Tracheal epithelial cell (primary cell): ENCODE measurements at places on chromosomes 2 and 18. TPM values are rescaled to one million over a fixed set of nuclear protein-coding genes. Genes with fewer than 3 reads are reported as not detected.

BCL11A gene
- total RNA-seq = 6.7 and 6.8 TPM in 2 replicates

TYMS gene
- 6.7 and 10.0 TPM in 2 replicates for total RNA-seq

KLHL14 gene
- total RNA-seq = 0.24 TPM in 1 of 2 replicates, not detected in the other

CPO gene
- total RNA-seq = not detected in 2 replicates

SLC4A3 gene
- 1.3 and 5.3 TPM in 2 replicates for total RNA-seq

NOSTRIN gene
- 0.43 and 0.72 TPM in 2 replicates for total RNA-seq

MFSD2B gene
- 0.24 TPM in 1 of 2 replicates, not detected in the other for total RNA-seq

CNGA3 gene
- total RNA-seq = not detected in 2 replicates

DCDC2C gene
- total RNA-seq = not detected in 2 replicates

NGEF gene
- total RNA-seq = 0.21 and 0.96 TPM in 2 replicates

CRYBA2 gene
- total RNA-seq = not detected in 2 replicates

APCDD1 gene
- under 0.01 TPM in 1 of 2 replicates, not detected in the other for total RNA-seq

ACMSD gene
- 1.7 TPM in 1 of 2 replicates, not detected in the other for total RNA-seq

TAF1B gene
- total RNA-seq = 14.0 and 32.2 TPM in 2 replicates

C2orf92 gene
- 0.24 and 1.1 TPM in 2 replicates for total RNA-seq

BIRC6 gene
- 105 and 129 TPM in 2 replicates for total RNA-seq

UGT1A5 gene
- 0.24 TPM in 1 of 2 replicates, not detected in the other for total RNA-seq

KLHL41 gene
- 0.24 TPM in 1 of 2 replicates, not detected in the other for total RNA-seq

ECEL1 gene
- total RNA-seq = not detected in 2 replicates

TMEM163 gene
- 0.72 TPM in 1 of 2 replicates, not detected in the other for total RNA-seq

ELMOD3 gene
- total RNA-seq = 7.7 and 15.6 TPM in 2 replicates

ACVR1C gene
- total RNA-seq = 0.64 and 0.72 TPM in 2 replicates

DLX1 gene
- not detected in 2 replicates for total RNA-seq

SP5 gene
- total RNA-seq = not detected in 2 replicates

LRATD1 gene
- total RNA-seq = 16.6 and 41.6 TPM in 2 replicates

PSTPIP2 gene
- 8.9 and 14.5 TPM in 2 replicates for total RNA-seq

FEV gene
- not detected in 2 replicates for total RNA-seq

LCT gene
- total RNA-seq = not detected in 2 replicates

TDRD15 gene
- under 0.01 TPM in 1 of 2 replicates, not detected in the other for total RNA-seq

CGREF1 gene
- 8.7 TPM in 1 of 2 replicates, not detected in the other for total RNA-seq

ATOH8 gene
- 0.96 TPM in 1 of 2 replicates, not detected in the other for total RNA-seq

UGT1A10 gene
- not detected in 2 replicates for total RNA-seq

GCG gene
- not detected in 2 replicates for total RNA-seq

GNLY gene
- total RNA-seq = not detected in 2 replicates

LRRC30 gene
- total RNA-seq = not detected in 2 replicates

SCN7A gene
- total RNA-seq = under 0.01 TPM in 1 of 2 replicates, not detected in the other

MERTK gene
- total RNA-seq = 1.5 and 2.2 TPM in 2 replicates

KCNG2 gene
- total RNA-seq = not detected in 2 replicates

MATN3 gene
- total RNA-seq = 0.85 and 1.9 TPM in 2 replicates

MAP3K20 gene
- total RNA-seq = 31.5 and 47.0 TPM in 2 replicates

ZNF532 gene
- total RNA-seq = 43.6 and 51.6 TPM in 2 replicates

UCN gene
- total RNA-seq = 0.48 and 0.85 TPM in 2 replicates

PARD3B gene
- total RNA-seq = 1.1 and 2.7 TPM in 2 replicates

MOGAT1 gene
- not detected in 2 replicates for total RNA-seq

EGR4 gene
- total RNA-seq = not detected in 2 replicates

RTP5 gene
- not detected in 2 replicates for total RNA-seq

HOXD9 gene
- 0.72 TPM in 1 of 2 replicates, not detected in the other for total RNA-seq

CD8A gene
- under 0.01 TPM in 1 of 2 replicates, not detected in the other for total RNA-seq

MSH6 gene
- total RNA-seq = 26.6 and 34.5 TPM in 2 replicates

PROC gene
- total RNA-seq = 1.2 TPM in 1 of 2 replicates, not detected in the other

SULT1C4 gene
- 4.8 TPM in 1 of 2 replicates, not detected in the other for total RNA-seq

SERPINB4 gene
- 8.1 and 10.8 TPM in 2 replicates for total RNA-seq

OSBPL1A gene
- 24.1 and 32.2 TPM in 2 replicates for total RNA-seq

FBXO15 gene
- total RNA-seq = 0.48 TPM in 1 of 2 replicates, not detected in the other

IL36G gene
- 0.43 and 41.4 TPM in 2 replicates for total RNA-seq

FZD7 gene
- total RNA-seq = 0.85 and 13.7 TPM in 2 replicates

IL1R1 gene
- total RNA-seq = 1.7 and 4.8 TPM in 2 replicates
